ENCODE measurements at places on chromosomes 7 and 10.

GRCh38 chr10:11443468-11444154 is 167.8 kb downstream of the USP6NL start:
- no peak for DNase-seq

DNA sequence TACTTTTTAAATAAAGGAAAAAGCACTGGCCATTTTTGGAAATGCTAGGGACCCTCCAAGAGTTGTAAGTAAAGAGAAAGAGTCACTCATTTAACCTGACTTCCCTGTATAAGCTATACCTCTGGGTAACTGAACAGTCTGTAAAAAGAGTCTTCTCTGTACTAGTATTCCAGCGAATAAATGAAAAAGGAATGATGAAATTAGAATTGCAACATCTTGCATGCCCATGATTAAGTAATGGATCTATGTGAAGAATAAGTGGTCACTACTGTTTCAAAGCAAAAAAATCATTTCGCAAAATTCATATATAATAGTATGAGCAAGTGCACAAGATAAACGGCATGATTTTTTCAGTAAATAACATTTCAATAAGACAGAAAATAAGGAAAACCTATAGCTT is 116.8 kb downstream of the ZFAND4 start:
- no peak for DNase-seq

- DNase-seq: no peak
Measured at GRCh38 chr7:54825368-54825767, 66.4 kb upstream of the SEC61G start.

GRCh38 chr7:25478925-25479324 is 250.6 kb upstream of the NPVF start:
- no peak for DNase-seq

GRCh38 chr7:120273476-120273975 is 551 bp downstream of the KCND2 start:
- DNase-seq: no peak

- DNase-seq: no peak
Measured at GRCh38 chr7:105745681-105746330, 130.6 kb downstream of the ATXN7L1 start.

DNA sequence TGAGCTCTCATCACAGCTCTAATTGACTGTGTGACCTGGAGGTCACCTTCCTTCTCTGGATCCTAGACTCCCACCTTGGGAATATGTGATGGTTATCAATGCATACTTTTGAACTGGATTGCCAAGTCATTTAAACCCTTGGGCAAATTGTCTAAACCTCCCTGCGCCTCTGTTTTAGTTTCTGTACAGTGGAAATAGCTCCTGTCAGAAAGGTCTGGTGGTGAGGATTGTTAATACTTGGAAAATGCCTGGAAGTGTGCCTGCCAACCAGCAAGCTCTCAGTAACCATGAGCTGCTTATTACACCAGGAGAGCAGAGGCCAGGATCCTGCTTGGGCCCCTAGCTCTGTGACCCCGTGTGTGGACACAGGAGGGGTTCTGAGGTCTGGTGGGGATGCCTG is 108.7 kb upstream of the PPIF start:
- no peak for DNase-seq

- DNase-seq: no peak
Measured at GRCh38 chr7:99455874-99456273, 10.1 kb downstream of the ATP5MF start.

GRCh38 chr10:110725801-110726630 is 81.9 kb downstream of the RBM20 start:
- DNase-seq: no peak

- DNase-seq: no peak
Measured at GRCh38 chr7:75042831-75043703, 30.5 kb downstream of the RCC1L start.

DNA sequence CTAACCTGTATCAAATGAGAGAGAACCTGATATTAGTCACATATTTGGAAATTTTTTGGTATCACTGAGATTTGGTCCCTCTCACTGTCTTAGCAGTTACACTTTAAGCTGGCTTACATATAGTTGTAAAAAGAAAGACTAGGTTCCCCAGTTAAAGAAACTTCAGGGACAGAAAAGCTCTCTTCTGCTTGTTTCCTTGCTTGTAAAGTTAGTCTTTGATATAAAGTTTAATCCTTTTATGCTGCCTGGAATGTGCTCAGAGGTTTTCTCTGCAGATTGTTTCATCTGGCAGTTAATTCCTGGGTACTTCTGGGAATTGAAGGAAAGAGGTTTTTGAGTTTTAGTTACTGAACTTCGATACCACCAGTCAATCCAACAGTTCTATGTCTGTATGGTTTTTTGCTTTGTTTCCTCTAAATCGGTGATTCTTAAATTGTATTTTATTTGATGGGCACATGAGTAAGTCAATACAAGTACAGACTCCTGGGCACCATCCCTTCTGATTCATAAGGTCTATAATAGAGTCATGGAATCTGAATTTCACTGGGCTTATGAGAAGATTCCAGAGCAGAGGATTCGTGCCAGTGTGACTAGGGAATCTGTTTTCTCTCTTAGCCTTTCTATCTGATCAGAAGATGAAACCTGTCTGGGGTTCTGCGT is 1080.9 kb upstream of the C7orf33 start:
- DNase-seq: no peak

DNA sequence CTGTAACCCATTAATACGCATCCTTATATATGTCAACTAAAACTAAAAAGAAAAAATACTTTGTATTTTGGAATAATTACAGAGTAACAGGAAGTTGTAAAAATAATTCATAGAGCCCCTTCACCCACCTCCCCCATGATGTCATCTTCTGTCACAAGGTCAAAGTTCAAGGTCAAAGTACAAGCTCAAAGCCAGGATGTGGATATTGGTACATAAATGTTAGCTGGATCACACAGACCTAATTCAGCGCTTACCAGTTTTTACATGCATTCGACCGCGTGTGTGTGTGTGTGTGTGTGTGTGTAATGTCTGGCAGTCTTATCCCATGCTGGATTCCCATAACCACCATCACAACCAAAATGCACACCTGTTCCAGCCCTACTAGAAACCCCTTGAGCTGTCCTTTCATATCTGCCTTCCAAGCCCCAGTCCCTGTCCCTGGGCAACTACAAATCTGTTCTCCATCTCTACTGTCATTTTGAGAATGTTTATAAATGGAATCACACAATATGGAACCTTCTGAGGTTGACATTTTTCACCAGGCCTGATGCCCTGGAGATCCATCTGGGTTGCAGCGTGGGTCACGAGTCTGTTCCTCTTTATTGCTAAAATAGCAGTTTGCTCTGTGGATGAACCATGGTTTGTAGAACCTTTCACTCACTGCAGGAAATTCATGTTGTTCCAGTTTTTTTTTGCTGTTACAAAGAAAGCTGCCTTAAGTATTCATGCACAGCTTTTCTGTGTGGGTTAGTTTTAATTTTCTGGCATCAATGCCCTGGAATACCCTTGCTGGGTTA is 153.6 kb upstream of the PITRM1 start:
- DNase-seq: no peak

GRCh38 chr7:101936611-101937231 is 119.3 kb downstream of the CUX1 start:
- no peak for DNase-seq

GRCh38 chr10:91745090-91745831 is 53.0 kb upstream of the TNKS2 start:
- DNase-seq: no peak

DNA sequence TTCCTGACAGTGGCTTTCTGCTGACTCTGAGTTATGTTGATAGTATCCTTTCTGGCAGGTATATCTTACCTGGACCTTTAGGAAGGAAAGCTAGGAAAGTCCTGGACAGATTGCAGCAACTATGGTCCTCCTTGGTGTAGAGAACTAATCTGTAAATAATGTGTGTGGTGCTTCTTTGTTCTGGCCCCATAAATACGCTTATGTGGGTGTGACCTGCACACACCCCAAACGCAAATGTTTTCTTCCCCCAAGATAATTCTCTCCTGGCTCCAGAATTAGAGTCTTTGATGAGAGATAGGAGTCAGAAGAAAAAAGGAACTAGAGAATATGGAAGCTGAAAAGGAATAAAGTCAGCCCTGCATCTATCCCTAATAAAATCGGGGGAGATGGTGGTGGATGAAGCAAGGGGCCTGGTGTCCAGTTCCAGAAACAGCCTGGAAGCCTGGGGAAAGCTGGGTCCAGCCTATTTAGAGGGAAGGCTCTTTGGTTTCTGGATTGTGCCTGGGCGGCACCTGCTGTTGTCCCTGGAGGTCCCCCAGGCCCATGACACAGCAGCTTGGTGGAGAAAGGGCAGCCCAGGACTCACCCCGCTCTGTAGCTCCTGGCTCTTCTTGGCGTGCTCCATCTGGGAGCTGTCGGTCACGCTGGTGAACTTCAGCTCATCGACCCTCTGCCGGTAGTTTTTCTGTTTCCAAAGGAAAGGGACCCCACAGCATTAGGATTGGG is 38.2 kb downstream of the NRAP start:
- DNase-seq: no peak

DNA sequence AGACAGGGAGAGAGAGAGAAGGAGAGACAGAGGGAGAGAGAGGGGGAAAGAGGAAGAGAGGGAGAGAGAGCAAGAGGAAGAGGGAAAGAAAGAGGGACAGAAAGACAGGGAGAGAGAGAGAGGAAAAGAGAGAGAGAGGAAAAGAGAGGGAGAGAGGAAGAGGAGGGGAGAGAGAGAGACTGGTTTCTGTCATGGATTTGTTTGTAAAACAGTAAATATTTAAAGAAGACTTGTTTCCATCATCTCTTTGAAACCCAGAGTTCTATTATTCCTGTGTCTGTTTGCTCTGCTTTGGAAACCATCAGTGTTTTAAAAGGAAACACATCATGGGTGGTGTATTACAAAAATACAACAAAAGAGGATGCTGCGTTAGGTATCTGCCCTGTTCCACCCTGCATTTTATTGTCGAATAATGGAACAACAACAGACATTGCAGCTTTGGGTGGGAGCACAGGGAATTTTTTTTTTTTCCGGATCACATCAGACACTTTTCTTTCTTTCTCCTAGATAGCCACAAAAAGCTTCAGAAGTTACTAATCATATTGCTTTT is 150.7 kb upstream of the RSU1 start:
- no peak for DNase-seq

DNA sequence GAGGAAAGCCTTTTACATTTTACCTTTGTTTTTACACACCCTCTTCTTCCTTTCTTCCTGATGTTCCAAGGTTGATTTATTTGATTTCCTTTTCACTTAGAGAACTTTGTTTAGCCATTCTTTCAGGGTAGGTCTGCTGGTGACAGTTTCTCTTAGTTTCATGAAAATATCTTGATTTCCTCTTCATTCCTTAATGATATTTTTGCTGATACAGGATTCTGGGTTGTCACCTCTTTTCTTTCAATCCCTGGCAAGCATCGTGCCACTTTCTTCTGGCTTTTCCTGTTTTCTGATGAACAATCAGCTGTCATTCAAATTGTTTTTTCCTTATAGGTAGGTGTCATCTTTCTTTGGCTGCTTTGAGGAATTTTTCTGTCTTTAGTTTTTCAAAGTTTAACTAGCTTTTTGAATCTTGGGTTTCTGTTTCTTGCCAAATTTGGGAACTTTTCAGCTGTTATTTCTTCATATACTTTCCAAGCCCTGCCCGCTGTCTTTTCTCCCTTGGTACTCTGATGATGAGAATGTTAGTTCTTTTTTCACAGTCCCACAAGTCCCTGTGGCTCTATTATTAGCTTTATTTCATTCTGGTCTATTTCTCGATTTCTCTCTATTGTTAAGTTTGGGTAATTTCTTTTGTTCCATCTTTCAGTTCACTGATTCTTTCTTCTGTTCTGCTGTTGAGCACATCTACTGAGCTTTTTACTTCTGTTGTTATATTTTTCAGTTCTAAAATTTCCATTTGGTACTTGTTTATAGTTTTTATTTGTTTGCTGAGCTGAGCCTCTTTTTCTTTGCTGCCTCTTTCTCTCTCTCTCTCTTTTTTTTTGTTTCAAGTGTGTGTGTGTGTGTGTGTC is 102.6 kb downstream of the CCNY start:
- no peak for DNase-seq

- no peak for DNase-seq
Measured at GRCh38 chr7:101169110-101169837, 3.9 kb upstream of the VGF start.

DNA sequence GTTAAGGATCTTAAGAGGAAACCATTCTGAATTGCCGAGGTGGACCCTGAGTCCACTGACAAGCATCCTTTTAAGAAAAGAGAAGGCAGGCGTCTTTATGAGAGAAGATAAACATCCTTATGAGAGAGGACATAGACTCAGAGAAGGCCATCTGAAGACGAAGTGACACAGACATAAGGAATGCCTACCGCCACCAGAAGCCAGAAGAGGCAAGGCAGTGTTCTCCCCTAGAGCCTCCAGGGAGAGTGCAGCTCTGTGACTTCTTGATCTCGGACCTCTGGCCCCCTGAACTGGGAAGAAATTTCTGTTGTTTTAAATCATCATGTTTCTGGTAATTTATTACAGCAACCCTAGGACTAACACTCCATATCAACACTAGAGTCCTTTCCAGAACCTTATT is 25.2 kb upstream of the ING3 start:
- no peak for DNase-seq

DNA sequence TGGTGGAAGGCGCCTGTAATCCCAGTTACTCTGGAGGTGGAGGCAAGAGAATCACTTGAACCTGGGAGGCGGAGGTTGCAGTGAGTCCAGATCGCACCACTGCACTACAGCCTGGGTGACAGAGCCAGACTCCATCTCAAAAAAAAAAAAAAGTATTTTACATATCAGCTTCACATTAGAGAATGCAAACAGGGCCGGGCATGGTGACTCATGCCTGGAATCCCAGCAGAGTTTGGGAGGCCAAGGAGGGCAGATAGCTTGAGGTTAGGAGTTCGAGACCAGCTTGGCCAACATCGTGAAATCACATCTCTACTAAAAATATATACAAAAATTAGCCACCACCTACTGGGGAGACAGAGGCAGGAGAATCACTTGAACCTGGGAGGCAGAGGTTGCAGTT is 31.6 kb downstream of the USP54 start:
- DNase-seq: no peak

GRCh38 chr10:127922675-127923366 is 15.9 kb downstream of the PTPRE start:
- no peak for DNase-seq

GRCh38 chr7:98569691-98570337 is 47.3 kb upstream of the NPTX2 start:
- DNase-seq: no peak

DNA sequence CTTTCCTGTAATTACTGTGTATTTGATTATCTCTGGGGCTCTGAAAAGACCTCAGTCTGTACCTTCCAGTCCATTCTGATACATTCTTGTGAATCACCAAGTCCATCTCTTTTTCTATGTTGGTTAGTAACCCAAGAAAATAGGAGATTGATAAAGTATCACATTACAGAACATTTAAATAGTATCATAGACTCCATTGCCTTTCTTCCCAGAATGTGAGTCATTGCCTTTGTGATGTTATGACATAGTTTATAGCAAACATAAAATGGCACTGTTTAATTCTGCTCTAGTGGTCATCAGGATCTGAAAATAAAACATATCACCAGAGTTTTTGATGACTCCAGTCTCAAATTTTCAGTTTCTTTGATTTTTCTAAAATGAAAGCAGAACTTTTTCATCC is 78.4 kb downstream of the NRG3 start:
- no peak for DNase-seq

GRCh38 chr10:70589762-70590654 is 12.5 kb downstream of the PRF1 start:
- no peak for DNase-seq

- DNase-seq: no peak
Measured at GRCh38 chr7:1025743-1026581, 18.4 kb upstream of the GPR146 start.

Measured in stimulated activated CD4-positive, alpha-beta T cell treated with anti-CD3 and anti-CD28 coated beads, Interleukin-12 subunit alpha, Interleukin-12 subunit beta, amount 100 ng/mL, for 24 hours (primary cell).